ENCODE measurements at places on chromosomes 2 and 18. TPM values are rescaled to one million over a fixed set of nuclear protein-coding genes. Genes with fewer than 3 reads are reported as not detected.

GRCh38 chr2:230267556-230267955 lies 42.0 kb downstream of the SP140 start:
- peaks cover 4% of the 10 kb centered on the region for H3K36me3 ChIP-seq
- DNase-seq = no peak
- H3K27me3 ChIP-seq = peaks cover 19% of the 10 kb centered on the region
- no peaks in the 10 kb centered on the region for H3K4me1 ChIP-seq

The ICOS gene
- not detected for total RNA-seq

- H3K4me3 ChIP-seq = no peak overlapping the region
- DNase-seq = no peak
- no peaks in the 10 kb centered on the region for H3K27me3 ChIP-seq
- no peaks in the 10 kb centered on the region for H3K36me3 ChIP-seq
- no peak overlapping the region for H3K27ac ChIP-seq
These were observed 248.1 kb downstream of the CELF4 start for GRCh38 chr18:37317486-37317885.

The ERMN gene
- total RNA-seq = not detected

The HOXD10 gene
- not detected for total RNA-seq

The MAL gene
- total RNA-seq = not detected

DNA sequence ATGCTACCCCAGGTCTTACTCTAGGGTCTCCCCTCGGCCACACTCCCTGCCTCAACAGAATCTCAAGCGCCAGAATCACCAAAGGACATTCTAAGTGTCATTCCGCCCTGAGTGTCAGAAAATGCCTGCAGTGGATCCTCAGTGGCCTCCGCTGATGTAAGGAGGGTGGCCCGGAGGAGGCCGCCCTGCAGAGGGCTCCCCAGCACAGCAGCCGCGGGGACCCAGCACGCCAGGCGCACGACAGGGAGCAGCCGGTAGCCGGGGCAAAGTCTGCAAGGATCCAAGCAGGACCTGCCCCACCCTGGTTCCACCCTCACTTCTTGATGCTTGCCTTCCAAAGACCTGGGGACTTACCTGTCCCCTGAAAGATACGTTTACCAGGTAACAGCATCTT lies 54.2 kb upstream of the ID2 start:
- DNase-seq = peak; percentile 79
- H3K36me3 ChIP-seq = no peaks in the 10 kb centered on the region
- H3K4me1 ChIP-seq = no peaks in the 10 kb centered on the region
- H3K27ac ChIP-seq = no peak overlapping the region
- peaks cover 9% of the 10 kb centered on the region for H3K27me3 ChIP-seq
- H3K4me3 ChIP-seq = no peak overlapping the region

GRCh38 chr2:10124538-10125045 lies 2.1 kb downstream of the RRM2 start:
- H3K27me3 ChIP-seq = no peaks in the 10 kb centered on the region
- peaks cover 40% of the 10 kb centered on the region for H3K4me1 ChIP-seq
- no peaks in the 10 kb centered on the region for H3K36me3 ChIP-seq
- H3K4me3 ChIP-seq = peak overlapping the region; percentile 78

DNA sequence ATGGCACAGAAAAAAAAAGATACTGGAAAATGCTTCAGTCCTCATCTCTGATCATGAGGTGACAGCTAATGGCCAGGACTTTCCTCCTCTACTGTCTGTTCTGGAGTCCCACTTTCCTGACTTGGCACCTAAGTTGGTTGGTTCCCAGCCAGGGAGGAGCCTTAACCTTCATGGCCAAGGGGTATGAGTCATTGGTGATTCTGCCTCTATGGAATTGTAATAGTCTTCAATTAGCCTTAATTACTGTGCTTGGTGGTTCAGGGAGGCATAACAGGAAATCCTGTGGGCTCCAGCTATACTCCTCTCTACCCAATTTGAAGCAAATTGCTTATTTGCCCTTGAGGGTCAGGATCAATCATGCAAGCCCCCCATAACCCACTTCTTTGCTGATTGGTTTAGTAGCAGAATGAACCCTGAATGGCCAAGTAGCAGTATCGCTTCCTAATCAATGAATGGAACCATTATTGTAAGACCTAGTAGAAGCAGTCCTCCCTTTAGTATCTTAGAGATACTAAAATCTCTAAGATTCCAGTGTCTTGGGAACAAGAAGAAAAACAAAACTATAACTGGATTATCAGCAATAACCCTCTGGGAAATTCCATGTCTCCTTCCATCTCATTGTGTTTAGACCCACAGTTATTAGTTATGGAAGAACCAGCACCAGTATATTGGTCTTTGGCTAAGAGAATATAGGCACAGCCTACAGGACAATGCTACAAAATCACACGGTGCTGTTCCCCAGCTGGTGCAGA lies 109.0 kb downstream of the COL6A3 start:
- peaks cover 2% of the 10 kb centered on the region for H3K36me3 ChIP-seq
- H3K27me3 ChIP-seq = no peaks in the 10 kb centered on the region
- peaks cover 52% of the 10 kb centered on the region for H3K4me1 ChIP-seq
- H3K4me3 ChIP-seq = no peak overlapping the region
- no peak overlapping the region for H3K27ac ChIP-seq
- no peak for DNase-seq

DNA sequence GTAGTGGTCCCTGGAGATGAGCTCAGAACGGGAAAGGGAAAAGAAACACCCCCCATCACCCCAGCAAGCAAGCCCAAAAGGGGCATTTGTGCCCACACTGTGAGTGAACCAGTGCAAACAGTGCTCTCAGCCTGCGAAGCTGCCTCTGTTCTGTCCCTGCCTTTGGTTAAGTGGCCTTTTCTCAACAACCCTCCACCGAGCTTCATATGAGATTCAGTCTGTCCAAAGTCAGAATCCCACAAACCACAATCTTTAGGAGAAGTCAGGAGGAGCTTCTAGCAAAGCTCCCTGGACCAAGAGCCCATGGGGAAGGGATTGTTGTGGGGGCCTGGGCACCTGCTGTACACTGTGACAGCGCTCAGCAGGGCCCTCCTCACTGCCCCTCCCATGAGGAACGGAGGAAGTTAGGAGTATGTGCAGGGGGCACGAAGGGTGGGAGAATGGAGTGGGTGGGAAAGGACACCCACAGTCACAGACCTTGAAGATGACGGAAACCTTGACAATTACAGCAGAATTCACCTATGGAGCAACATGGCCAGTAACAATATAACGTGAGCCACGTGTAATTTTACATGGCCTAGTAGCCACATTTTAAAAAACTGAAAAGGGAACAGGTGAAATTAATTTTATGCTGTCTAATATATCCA lies 119.5 kb downstream of the SMAD7 start:
- H3K27me3 ChIP-seq = no peaks in the 10 kb centered on the region
- H3K36me3 ChIP-seq = peaks cover 2% of the 10 kb centered on the region
- H3K27ac ChIP-seq = peak overlapping the region; percentile 77
- DNase-seq = peak; percentile 50

The SERPINB2 gene
- total RNA-seq = not detected

DNA sequence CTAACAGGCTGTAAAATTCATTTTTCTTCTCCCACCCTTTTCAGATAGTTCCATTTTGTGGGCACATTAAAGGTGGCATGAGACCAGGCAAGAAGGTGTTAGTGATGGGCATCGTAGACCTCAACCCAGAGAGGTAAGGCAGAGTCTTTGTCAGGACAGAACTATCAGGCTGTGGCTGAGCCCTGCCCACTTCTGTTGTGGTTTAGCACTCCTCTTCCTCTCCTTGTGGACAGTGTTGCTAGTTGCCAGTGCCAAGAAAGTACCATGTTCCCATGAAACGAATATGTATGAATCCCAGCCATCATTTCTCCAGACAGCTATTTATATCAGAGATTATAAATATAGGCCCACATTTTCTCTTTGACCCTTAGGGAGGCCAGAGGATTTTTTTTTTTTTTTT lies 1.6 kb downstream of the LGALSL start:
- H3K27ac ChIP-seq = peak overlapping the region; percentile 86
- no peak for DNase-seq
- no peaks in the 10 kb centered on the region for H3K27me3 ChIP-seq
- peaks cover 18% of the 10 kb centered on the region for H3K4me1 ChIP-seq

Measured in chondrocyte (in vitro differentiated cells).